ENCODE measurements at places on chromosomes 12 and 14.

GRCh38 chr12:116244474-116245090 is 32.9 kb downstream of the MED13L start:
- no peak for DNase-seq

- DNase-seq, result no peak
Measured at GRCh38 chr12:52391618-52392002, 6.2 kb upstream of the KRT84 start.

DNA sequence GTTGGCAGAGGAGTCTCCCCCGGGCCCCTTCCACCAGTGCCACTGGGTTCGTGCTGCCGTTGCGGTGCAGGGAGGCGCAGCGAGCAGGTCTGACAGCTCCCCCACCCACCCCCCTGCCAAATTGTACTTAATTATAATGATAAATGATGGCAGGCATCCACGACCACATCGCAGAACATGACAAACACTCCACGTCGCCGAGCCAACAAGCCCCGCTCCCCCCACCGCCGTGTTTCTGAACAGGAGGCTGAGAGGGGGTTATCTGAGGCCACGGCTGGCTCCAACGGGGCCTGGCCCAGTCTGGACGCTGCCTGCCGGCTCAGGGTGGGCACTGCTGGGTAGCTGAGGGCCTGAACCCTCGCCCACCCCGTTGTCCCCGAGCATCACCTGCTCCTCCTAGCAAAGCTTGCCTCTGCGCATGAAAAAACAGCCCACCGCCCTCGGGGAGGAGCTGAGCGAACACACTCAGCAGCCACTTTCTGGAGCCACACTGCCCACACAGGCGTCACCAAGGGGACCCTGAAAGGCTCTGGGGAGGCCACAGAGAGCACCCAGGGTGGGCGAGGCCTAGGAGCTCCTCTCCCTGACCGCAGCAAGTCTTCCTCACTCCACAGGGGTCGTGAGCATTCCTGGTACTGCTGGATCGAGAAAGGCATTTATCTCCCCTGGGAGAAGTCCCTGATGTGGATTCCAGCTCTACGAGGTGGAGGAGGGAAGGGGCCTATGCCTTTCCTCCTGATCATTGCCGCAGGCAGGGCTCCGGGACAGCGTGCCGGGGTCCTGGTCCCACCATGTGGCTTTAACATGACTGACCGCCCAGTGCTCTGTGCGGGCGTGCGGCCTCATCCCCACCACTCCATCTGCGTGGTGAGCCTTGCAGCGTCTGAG is 35.4 kb upstream of the DIO3 start:
- DNase-seq, result no peak

DNA sequence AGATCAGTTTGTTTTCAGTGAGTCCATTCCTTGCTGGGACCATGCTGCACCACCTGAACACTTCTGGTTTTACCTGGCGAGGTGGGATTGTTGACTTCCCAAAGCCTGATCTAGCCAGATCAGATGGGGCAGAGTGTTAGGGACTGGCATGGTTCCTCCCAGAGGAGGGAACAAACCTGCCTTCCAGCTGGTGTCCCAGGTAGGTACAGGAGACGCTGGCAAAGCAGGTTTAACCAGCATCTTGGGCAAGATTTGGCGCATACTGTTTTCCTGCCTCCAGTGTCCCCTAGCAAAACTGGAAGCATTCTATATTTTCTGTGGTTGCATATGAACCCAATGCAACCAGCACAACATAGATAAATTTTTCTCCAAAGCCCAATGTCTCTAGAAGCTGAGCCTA is 14.6 kb upstream of the FOS start:
- no peak for DNase-seq

DNA sequence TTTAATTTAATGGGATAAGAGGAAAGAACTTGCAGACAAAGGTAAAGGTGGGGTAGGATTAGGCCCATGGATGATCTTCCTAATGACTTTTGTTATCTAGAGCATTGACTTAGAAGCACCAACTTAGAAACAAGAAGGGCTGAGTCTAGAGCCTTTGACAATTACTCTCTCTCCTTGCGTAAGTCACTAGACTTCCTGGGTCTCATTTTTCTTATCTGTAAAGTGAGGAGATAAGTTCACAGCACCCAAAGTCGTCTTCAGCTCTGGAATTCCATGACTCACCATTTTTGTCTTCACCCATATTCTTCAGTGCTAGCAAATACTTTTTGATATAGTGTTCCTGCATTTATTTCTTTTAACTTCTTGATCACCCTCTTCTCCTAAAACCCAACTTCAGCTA is 75.7 kb downstream of the SSPN start:
- DNase-seq, result no peak

- no peak for DNase-seq
Measured at GRCh38 chr14:33449703-33450395, 501.0 kb downstream of the EGLN3 start.

DNA sequence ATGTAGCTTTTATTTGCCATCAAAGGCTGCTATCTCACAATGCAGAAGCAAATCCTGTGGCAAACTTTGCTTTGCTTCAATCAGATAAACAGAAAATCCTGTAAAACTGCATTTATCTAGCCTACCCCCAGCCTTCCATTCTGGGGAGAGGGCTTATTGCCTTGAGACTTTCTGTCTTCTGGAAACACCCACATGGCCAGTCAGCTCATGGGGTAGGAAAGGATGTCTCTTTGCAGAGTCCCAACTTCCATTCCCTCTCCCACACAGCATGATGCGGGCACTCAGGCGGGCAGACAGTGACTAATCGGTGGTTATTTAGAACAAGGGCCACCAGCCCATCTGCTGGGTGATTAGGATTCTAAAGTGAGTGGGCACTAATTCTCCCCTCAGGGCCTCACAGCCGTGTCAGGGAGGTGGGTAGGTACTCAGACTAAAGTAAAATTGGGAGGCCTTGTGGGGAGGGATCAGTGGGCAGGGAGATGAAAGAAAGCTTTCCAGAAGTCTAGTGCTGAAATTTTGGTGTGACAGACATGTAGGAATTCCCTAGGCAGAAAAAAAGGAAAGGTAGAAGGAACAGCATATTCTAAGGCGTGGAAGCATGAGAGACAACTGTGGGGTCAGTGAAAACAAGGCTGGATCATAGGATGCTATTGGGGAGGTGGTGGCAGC is 720.5 kb downstream of the VRK1 start:
- DNase-seq, result no peak

DNA sequence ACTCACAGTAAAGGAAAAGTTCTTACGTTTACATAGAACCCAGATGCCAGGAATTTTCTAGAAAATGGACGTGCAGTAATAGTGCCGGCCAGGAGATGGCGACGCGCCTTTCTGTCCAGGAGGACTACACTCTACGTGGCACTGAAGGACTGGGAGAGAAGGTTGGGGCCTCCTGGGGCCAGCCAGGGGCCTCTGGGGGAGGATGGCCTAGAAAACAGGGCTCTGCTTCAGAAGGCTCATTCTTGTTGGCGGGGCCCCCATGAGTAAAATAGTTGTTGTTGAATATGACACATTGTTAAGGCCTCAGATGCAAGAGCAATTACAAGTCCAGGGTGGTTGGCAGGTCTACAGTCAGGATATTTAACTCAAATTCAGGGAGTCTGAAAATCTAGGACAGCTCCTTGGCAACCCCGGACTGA is 120.1 kb upstream of the MAX start:
- DNase-seq, result no peak

DNA sequence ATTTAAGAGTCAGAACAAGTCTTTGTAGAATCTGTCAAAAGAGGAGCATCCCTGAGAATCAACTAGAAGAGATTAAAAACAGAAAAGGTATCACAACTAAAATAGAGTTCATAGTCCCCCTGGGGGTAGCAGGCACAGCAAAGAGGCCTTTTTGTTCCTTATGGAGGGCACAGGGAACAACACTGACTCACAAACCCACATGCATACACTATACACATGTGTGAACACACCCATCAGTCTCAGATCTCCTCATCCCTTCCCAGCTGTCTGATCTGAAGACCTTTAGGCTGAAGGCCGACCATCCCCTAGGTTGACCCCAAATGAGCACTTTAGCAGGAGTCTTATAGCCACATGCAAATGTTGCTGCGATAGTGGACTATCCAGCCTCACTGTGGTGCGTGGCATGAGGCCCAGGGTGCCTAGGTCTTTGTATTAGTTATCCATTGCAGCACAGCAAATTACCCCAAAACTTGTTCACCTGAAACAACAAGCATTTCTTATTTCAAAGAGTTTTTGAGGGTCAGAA is 236.7 kb upstream of the EGLN3 start:
- no peak for DNase-seq

DNA sequence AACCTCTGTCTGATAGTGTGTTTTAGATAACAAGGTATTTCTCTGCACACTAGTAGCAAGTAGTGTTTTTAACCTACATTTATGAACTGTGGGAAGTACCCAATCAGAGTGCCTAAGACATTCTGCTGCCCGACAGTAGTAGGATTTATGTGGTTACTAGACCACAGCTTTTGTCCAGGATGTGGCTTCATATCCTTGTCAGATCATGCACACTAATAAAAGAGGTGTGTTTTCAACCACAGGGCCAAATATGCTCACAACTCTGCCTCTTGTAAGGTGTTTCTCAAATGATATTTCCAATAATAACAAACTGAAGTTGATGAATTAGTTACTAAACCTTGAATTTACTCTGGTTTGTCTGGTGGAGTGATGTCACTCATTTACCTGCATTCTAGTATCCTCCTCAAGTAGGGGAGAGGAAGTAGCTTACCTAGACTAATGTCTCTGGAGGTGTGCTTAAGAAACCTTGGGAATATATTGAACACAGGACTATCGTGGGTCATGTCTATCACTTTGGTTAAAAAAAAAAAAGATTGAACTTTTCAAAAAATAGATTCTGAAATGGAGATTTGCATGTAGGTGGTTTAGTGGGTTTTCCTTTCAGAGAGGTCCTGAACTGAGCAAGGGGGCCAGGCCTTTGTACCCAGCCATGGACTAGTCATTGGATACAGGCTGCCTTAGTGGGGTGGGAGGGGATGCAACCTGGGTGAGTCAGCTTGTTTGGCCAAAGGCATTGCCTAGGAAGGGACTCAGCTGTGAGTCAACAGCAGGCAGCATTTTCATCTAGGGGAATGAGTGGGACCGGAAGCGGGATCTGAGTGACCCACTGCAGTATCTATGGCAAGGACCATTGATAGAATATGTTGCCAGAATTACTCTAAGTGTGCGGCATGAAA is 14.1 kb downstream of the FBXW8 start:
- DNase-seq, result no peak

DNA sequence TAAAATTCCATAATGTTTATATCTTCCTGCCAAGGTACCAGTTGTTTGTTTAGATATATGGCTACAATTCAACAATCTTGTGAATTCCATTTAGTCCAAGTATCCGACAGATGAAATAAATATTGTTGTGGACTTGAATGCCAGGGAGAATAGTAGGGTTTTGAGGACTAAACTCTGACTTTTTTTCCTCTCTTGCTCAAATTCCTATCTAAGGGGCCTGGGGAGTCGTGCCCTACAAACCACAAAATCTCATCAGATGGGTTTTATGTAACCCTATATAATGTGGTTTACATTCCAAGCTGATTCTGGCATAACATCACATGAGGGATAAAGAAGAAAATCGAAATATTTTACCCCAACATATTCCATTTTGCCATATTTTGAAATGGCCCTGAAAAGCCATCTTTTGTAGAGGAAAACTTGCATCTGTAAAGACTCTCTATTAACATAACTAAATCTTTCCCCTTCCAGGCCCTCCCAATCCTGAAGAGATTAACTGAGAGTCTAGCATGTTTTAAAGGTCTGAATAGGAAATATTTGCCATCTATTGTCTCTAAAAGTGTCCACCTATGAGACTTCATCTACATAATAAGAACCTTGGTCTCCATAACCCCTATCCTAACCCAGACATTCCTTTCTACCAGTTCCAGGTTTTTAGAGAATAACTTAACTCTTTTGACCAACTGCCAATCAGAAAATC is 184.7 kb upstream of the KITLG start:
- DNase-seq, result no peak

DNA sequence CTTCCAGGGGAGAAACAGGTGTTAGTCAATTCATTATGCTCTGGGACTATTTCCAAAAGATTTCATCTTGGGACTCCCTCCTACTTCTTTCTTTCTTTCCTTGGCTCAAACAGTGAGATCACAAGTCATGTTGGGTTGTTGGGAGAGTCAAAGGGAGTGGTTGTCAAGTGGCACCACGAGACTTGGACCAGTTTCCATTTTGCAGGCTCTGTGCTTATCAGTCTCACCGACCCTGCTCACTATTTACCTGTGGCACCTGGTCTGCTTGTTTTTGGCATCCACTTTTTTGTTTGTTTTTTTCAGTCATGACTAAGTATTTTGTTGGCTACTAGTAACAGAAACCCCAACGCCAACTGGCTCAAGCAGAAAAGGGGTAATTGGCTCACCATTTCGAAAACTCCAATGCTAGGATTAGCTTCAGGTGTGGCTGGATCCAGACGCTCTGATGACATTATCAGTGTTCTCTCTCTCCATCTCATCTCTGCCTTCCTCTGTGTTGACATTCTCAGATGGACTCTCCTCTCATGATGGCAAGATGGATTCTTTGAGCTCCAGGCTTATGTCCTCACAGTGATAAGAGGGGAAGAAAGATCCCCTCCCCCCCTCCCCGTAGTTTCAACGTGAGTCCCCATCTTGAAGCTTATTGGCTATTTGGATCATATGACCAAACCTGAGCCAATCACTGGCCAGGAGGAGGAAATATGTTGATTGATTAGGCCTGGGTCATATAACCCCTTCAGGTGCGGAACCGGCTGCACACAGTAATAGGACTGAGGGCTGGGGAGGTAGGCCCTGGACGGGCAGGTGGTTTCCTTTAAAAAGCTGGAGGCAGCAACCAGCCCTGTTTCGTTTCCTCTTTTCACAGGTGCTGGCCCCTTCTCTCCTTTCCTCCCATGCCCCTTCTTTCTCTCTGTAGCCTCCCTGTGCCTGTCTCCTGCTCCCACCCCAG is 84.2 kb downstream of the AACS start:
- no peak for DNase-seq

DNA sequence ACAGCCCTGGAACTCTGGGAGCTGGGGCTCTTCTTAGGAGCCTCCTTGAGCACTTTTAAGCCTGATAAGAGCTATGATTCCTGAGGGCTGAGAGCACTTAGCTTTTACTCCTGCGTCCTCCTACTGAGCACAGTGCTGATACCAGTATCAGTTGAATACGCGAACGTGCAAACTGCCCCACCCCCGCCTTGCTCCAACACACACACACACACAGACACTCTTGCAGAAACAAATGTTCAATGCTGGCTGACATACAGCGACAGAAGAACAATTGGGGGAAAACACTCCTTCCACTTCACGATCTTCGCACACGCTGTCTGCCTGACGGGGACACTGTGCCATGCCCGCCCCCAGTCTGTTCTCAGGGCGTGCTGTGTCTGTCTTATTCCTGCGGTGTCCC is 57.2 kb upstream of the DLK1 start:
- no peak for DNase-seq
